AG09309 (cell line): ENCODE measurements at places on chromosomes 2 and 18.

GRCh38 chr2:193332941-193333340 lies 1138.2 kb upstream of the TMEFF2 start:
- DNase-seq = peak; percentile 11

GRCh38 chr2:207734636-207735512 lies 23.4 kb downstream of the CCNYL1 start:
- DNase-seq = no peak

DNA sequence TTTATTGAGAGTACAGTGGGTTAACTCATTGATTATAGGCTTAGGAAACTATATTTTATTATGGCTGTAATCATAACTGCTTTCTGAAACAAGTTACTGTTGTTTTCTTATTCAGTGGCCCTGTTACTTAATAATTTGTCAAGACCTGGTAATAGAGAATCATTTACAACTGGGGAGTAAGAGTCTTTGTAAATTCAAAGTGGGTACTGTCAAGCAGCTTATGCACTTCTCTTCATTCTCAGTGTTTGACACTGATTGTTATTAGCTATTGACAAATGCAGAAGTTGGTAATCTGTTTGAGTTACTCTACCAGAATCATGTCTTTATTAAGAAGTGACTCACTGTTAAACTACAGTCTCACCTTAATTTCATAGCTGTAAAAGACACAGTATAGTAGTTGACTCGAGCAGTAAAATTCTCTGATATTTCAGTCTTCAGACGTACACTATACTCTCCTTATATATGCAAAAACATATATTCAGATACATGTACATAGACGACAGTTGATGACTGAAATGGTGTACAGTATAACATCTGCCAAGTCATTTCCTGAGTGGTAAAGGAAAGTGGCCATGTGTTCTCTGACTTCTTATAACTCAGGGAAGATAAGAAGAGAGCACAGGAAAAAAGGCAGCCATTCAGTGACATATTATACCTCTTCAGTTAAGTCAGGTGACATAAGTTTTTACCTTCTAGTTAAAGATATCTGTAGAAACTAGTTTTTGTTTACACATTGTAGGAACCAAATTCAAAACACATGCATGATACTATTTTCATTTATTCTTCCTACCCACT lies 36.0 kb upstream of the TTC27 start:
- no peak for DNase-seq

DNA sequence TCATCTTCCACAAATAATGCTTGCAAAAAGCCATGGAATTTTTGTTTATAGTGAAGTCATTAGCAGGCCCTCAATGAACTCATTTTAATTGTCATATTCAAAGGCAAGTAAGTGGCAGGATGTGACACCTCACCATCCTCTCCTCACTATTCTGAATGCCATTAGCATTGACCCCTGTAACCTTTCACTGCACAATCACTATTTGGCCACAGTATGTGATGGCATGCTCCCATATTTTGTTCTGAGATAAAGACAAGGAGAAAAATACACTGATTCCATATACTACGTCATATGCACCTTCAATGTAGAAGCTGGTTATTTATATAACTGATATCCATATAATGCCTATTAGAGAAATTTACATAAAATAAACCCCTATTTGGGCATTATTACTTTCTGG lies 1443.2 kb downstream of the SUCLG1 start:
- DNase-seq = no peak

DNA sequence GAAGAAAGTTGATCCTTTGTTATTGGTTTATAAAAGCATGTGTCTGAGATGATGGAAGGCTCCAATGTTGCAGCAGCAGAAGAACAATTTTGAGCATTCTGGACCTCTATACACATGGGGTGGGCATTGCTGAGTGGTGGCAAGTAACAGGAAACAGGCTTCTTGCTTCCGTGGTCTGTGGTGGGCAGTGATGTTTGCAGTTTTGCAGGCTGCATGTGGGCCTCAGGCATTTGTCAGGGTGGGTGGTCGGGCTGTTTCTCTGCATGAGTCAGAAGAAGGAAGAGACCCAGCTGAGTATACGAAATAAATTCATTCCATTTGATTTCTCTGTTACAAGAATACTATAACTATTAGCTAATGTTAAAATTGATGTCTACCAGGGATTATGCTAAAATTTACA lies 239.5 kb upstream of the COL3A1 start:
- DNase-seq = no peak

- DNase-seq = no peak
Observed at GRCh38 chr2:219893541-219893940, 266.1 kb downstream of the SLC4A3 start.

DNA sequence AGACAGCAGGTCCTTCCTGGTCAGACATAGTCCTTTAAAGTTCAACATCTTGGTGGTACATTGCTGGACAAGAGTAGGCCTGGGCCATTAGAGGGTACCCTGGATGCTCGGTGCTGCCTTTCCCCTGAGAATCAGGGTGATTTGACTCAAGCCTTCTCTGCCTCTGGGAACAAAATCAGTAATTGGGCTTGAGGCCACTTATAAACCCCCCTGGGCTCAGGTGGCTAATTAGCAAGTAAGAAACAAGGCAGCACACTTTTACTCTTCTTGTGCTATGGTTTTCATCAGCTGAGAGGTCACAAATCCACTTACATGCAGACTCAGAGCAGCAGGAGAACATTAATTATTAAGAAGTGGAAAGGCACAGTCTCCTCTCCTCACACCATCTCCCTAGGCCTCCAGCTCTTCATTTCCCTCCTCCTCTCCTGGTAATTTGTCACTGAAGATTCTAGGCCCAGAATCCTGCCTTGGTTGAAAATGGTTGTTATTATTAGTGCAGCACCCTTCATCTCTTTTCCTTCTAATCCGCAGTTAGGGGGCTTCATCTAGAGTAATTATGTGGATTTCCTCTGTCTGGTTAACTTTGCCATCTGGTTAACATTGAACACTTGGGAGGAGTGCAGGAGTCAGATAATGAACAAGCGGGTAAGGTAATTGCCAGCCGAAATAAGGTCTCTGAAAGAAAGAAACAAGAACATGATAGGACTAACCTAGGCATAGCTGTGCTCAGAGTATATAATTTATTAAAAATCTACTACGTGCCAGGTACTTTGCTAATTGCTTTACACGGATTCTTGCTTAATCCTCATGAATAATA lies 29.7 kb upstream of the CASP10 start:
- DNase-seq = no peak

GRCh38 chr18:29123706-29124530 lies 947.0 kb upstream of the CDH2 start:
- no peak for DNase-seq

- no peak for DNase-seq
Observed at GRCh38 chr2:44822174-44822573, 119.3 kb upstream of the SIX3 start.

DNA sequence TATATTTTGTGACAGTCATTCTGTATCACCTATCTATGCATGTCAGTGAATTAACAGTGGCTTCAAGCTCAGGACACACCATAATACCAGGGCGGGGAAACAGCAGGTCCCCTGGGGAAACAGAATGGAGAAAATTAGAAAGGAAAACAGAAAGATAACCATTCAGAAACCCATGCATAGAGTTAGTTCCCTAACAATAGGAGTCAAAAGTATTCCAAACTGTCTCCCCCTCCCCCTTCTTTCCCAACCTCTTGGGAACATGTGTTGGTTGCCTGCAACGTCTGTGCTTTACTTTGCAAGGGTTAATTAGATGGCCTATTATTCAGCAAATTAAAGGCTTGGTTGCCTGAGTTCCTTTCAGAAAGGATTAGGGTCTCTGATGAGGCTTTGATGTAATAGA lies 176.4 kb downstream of the MYO3B start:
- DNase-seq = no peak

GRCh38 chr2:4973973-4974372 lies 718.2 kb upstream of the SOX11 start:
- no peak for DNase-seq

GRCh38 chr2:40150266-40150665 lies 301.6 kb downstream of the SLC8A1 start:
- DNase-seq = no peak

GRCh38 chr2:165224941-165225340 lies 14.3 kb upstream of the SCN2A start:
- no peak for DNase-seq

DNA sequence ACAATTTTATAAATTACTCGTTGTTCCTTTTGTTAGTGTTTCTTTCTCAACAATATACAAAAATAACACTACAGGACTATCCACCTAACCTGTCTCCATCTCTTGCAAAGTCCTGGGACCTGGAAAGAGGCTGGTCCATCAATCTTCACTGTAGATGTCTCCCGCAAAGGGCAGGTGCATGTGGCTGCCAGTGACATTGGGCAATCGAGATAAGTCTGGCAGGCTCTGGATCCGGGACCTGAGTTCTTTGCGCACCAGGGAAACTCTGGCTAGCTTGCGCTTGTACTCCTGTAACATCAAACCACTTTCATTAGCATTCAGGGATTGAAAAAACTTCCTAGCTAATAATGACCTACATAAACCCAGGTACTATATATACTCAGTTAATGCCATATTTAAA lies 20.5 kb downstream of the RMP24 start:
- DNase-seq = no peak

- DNase-seq = peak; percentile 57
Observed at GRCh38 chr2:220276741-220277444, 649.5 kb downstream of the SLC4A3 start.

- DNase-seq = no peak
Observed at GRCh38 chr2:105252271-105252670, 10.7 kb downstream of the GPR45 start.

DNA sequence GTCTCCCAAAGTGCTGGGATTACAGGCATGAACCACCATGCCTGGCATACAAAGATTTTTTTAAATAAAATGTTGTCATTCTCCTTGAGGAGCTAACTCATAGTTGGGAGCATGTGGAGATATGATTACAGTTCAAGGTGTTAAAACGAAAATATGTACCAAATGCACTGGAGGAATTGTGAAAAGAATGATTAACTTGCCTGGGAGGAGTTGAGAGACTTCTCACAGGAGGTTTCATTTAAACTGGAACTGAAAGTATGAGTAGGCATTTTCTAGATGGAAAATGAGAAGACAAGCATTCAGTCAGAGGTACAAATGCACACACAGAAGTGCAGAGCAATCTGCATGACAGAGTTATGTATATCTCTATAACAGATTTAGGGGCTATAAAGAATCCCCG lies 126.6 kb upstream of the PDE1A start:
- DNase-seq = no peak

DNA sequence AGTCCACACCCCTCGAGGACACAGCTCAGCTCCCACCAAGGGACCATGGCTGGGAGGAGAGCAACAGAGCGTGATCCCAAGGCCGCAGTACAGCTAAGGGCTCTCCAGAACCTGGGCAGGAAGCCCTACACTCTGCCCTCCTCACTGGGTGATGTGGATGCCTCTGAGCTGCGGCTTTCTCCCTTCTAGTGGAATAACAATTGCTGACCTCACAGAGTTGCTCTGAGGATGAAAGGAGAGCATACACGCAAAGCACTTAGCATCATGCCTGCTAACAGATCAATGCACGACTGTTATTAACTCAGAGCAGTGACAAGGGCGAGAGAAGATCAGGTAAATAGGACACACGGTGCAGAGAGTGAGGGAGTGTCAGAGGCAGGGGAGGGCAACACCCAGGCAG lies 74.2 kb downstream of the ZFP36L2 start:
- DNase-seq = no peak

DNA sequence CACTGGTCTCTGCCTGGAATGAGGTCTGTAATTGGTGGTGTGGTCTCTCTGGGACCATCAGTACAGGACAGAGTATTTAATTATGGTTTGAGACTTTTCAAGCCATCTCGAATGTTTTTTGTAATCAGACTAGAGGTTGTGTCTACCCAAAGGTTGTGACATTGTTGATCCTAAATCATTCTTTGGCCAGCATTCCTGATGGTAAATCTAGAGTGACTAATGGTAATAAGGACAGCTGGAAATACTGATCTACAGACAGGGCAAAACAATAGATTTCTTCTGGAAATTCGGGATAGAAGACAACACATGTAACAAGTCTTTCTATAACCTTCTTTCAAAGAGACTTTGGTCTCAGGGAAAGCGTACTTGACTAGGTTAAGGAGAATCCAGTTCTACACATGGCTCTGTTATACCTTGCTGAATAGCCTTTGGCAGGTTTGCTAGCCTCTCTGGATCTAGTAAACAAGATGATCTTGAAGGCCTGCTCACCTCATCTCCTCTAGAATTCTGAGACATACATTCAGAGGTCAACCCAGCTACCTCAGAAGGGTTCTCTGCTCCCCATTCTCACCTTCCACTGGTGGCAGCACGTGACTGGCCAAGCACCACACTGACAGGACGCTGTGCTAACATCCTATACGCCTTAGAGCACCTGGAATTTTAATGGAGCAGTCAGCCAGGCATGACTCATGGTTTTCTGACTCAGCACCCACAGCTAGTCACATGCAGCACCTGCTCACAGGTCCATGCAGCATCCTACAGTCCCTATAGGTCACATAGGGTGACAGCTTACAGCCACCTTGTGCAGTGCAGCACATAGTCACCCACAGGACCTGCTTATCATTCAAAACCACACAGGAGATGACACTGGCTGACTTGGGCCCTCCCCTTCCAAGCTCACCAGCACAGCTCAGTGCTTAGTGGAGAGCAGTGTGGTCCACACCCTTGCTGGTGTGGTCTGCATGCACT lies 12.2 kb downstream of the PLB1 start:
- DNase-seq = no peak

- no peak for DNase-seq
Observed at GRCh38 chr2:39068299-39069135, 52.3 kb downstream of the SOS1 start.

- peak; percentile 32 for DNase-seq
Observed at GRCh38 chr2:144083211-144083610, 436.7 kb downstream of the ZEB2 start.

DNA sequence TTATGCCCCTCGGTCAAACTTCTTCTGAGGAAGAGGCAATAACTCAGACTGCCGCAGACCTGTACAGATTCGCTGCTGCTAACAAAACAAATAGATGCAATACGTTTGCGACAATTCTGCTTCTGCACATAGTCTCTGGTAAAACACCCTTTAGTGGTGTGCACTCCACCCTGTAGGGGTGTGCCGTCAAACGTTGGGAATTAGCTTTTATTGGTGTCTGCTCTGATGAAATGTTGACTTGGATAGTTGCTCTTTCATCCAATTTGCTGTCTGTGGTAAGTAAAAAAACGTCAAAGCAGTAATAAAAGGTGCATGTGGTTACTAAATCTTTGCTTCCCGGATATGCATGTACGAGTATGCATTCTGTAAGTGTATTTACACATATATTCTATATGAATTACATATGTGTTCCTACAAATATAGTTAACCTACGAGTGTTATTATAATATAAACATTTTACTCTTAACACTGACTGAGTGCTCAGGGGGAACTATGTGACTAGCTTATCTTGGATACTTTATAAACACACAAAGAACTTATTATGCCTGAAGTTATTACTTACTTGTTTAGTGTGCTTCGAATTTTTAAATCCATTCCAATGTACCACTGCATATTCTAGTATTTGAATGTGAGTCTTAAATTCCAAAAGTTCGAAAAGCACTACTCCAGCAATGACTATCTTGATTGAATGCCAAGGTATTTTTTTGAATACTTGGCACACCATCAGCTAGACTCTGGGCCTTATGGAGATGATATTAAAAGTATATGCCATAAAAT lies 610.2 kb downstream of the ZEB2 start:
- DNase-seq = no peak

- DNase-seq = no peak
Observed at GRCh38 chr2:177169810-177170514, 42.6 kb upstream of the HNRNPA3 start.
